Endothelial cell (in vitro differentiated cells): ENCODE measurements at places on chromosomes 4 and X. TPM values are rescaled to one million over a fixed set of nuclear protein-coding genes. Genes with fewer than 3 reads are reported as not detected.

The SSX2B gene
- not detected for total RNA-seq

The SPATA18 gene
- 17.3 TPM for total RNA-seq

The INTU gene
- 6.4 TPM for total RNA-seq

- H3K4me3 ChIP-seq: no peak overlapping the region
- H3K36me3 ChIP-seq: no peaks in the 10 kb centered on the region
- DNase-seq: no peak
- no peak overlapping the region for H3K27ac ChIP-seq
These were observed 2054.9 kb downstream of the PCDH7 start for GRCh38 chr4:32775049-32775448.

GRCh38 chrX:53376888-53377287 is 45.6 kb downstream of the SMC1A start:
- peaks cover 6% of the 10 kb centered on the region for H3K4me1 ChIP-seq
- no peak overlapping the region for H3K27ac ChIP-seq
- no peak for DNase-seq

DNA sequence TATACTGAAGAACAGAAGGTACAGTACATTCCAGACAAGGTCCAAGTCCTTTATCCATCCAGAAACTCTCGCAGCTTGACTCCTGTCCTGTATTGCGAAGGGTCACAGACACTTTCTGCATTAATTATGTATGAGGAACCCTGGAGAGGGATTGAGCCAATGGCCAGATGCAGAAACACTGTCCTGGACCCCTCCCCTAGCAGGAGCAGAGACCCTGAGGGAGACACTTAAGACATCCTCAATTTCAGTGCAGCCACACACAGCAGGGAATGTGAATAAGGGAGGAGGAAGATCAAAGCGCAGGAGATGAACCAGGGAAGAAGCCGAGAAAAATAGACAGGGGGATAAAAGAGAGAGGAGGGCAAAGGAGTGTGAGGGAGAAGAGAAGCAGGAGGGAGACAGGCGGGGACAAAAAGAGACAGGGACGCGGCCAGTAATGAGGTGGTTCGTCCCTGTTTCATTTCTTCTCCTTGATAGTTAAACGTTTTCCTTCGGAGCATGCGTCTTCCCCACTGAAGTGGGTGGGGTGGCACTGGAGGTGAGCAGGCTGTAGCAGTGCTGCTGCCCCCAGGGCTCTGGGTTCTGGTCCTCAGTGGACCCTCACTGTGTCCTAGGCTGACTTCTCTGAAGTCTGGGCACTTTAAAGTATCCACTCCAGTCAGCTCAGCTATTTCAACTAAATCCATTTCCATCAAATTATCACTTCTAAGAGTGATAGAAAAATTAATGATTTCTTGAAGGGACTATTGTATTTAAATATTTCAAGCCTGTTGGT is 356.4 kb upstream of the NOCT start:
- no peak overlapping the region for H3K27ac ChIP-seq
- DNase-seq: no peak
- H3K4me3 ChIP-seq: no peak overlapping the region
- no peaks in the 10 kb centered on the region for H3K36me3 ChIP-seq

DNA sequence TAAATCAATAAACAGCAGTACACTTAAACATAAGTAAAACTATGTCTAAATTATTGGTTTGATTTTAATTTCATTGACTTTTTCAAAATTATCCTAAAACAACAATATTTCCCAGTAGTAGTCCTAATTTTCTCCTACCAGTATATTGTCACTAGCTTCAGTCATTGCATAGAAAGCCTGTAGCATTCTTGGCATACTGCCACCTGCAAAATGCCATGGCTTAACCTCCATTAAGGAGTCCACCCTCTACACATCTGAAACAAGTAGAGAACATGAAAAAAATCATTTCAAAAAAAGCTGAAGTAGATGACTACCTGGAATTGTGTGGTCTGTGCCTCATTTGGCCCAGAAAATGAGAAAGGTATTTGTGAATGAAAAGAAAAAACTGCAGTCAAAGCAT is 348.5 kb downstream of the INPP4B start:
- no peaks in the 10 kb centered on the region for H3K4me1 ChIP-seq
- H3K36me3 ChIP-seq: no peaks in the 10 kb centered on the region
- no peak overlapping the region for H3K4me3 ChIP-seq
- DNase-seq: no peak

GRCh38 chr4:138111462-138112000 is 130.6 kb downstream of the SLC7A11 start:
- no peaks in the 10 kb centered on the region for H3K36me3 ChIP-seq
- H3K4me3 ChIP-seq: no peak overlapping the region
- DNase-seq: no peak
- H3K27me3 ChIP-seq: peaks cover 9% of the 10 kb centered on the region

DNA sequence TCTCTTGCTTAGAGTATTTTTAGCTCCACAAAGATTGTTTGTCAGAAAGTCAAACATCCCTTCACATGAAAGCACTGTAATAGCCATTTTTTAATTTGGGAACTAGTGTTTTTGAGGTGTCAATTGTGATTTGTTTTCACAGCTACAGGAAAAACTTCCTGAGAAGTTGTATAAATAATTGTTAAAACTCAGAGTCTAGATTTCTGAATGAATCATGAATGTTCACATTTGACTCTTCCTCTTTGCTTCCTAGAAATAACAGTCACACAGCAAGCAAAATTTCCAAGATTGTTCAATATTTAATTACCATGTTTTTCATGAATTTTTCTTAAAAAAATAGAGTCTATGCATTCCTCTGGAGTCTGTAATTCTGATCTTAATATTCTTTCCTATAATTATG is 156.9 kb upstream of the SLC7A11 start:
- no peak for DNase-seq
- H3K36me3 ChIP-seq: no peaks in the 10 kb centered on the region
- H3K27me3 ChIP-seq: no peaks in the 10 kb centered on the region
- peak overlapping the region; percentile 78 for H3K27ac ChIP-seq

GRCh38 chr4:87525636-87526295 is 3.4 kb downstream of the SPARCL1 start:
- H3K4me3 ChIP-seq: no peak overlapping the region
- DNase-seq: no peak
- H3K36me3 ChIP-seq: no peaks in the 10 kb centered on the region
- H3K27me3 ChIP-seq: no peaks in the 10 kb centered on the region

DNA sequence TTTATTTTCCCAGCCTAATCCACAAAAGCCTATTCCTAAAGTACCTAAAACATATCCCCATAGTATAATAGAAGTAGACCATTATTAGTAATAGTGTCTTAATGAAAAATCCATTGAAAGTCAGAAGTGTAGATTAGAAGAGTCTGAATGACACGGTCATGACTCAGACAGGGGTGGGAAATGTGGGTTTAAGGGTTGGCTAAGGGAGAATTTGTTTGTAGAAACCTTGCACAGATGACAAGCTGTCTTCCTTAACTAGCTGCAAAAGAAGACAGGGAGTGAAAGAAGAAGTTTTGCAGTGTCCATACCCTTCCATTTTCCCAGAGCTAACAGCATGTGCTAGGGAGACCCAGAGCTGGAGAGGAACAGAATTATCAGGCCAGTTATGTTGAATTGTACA is 242.7 kb upstream of the ETNPPL start:
- no peak overlapping the region for H3K27ac ChIP-seq
- no peak for DNase-seq
- peaks cover 3% of the 10 kb centered on the region for H3K27me3 ChIP-seq
- no peaks in the 10 kb centered on the region for H3K4me1 ChIP-seq
- H3K36me3 ChIP-seq: no peaks in the 10 kb centered on the region
- H3K4me3 ChIP-seq: no peak overlapping the region
